Tibial artery (tissue), 4 donors: ENCODE measurements at places on chromosomes 7 and 10.

DNA sequence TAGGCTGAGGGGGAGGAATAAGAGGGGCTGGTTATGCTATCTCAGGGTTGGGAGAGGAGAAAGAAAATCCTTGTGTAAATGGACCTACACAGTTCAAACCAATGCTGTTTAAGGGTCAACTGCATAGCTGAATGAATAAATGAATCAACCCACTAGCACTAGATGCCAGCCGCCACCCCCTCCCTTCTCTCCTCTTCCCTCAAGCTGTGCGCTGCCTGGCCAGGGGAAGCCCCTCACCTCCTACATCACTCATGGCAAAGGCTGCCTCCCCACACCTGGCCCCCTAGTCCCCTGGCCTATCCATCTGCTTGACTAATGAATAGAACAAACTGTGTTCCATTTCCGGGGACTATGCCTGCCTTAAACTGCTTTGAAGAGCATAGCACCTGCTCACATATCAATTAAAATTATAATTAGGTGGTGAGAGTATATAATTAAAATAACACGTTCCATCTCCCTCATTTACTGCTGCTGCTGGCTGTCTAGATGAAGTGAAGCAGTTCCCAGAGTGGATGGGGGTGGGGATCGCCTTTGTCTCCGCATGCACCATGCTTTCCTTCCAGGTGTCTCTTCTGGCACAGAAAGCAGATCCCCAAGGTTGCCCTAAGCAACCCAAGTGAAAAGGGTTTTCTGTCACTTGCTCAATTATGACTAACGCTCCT lies 32.6 kb downstream of the GRID1 start:
- no peaks in the 10 kb centered on the region for H3K27me3 ChIP-seq
- no peaks in the 10 kb centered on the region for H3K4me1 ChIP-seq
- DNase-seq, result no peak
- no peak overlapping the region for H3K4me3 ChIP-seq

DNA sequence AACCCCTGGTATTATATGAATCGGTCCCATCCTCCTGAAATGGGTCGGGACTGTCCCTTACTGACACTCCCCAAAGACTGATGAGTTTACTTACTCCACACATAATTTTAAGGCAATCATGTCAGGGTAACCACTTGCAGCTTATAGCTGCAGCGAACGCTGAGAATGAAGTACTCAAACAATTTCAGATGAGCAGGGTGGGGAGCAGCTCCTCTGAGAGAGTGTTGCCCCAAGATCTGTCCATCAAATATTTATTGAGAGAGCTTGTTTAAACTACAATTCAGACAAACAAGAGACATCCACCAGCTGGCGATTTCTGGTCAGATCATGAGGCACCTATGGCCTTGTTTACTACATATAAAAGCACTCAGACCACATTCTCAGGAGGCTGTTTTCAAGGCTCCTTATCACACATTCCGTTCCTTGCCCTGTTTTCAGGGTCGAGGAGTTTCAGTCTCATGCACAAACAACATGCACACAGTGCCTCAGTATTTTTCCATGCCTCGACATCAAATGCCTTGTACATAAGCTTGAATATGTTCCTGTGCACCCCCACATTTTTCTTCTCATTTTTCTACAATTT lies 80.1 kb downstream of the THSD7A start:
- no peak overlapping the region for H3K27ac ChIP-seq
- H3K27me3 ChIP-seq, result no peaks in the 10 kb centered on the region
- DNase-seq, result no peak
- no peak overlapping the region for H3K4me3 ChIP-seq
- no peaks in the 10 kb centered on the region for H3K4me1 ChIP-seq

GRCh38 chr7:69942573-69942972 lies 344.3 kb downstream of the AUTS2 start:
- no peak overlapping the region for H3K4me3 ChIP-seq
- H3K27ac ChIP-seq, result no peak overlapping the region
- no peaks in the 10 kb centered on the region for H3K27me3 ChIP-seq

DNA sequence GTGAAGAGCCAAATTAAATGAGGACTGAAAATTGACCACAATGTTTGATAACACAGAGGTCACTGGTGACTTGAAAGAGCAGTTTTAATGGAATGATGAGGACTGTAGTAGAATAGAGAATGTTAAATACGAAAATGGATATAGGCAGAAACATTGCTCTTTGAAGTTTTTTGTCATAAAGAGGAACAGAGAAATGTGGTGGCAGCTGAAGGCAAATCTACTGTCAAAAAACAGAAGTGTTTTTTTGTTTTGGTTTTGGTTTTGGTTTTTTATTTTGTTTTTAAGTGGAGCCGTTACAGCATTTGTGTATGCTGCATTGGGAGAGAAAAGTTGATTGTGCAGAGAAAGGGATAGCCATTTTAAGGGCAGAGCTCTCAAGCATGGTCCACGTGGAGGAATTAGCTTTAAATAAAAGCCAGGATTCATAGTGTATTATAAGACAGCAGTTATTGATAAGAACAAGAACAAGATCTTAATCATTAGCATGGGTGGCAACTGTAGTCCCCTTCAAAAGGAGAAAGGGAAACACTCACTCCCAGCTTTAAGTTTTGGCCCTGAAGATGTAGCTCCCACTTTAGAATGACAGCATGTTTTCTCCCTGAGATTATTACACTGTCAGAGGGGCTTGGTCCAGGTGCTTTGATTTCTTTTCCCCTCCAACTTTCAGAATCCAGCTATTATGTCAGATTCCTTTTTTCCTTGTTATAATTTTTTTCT lies 156.7 kb upstream of the BET1 start:
- H3K27ac ChIP-seq, result no peak overlapping the region
- H3K4me1 ChIP-seq, result no peaks in the 10 kb centered on the region
- no peaks in the 10 kb centered on the region for H3K36me3 ChIP-seq
- no peak for DNase-seq
- no peak overlapping the region for H3K4me3 ChIP-seq
- H3K27me3 ChIP-seq, result no peaks in the 10 kb centered on the region

DNA sequence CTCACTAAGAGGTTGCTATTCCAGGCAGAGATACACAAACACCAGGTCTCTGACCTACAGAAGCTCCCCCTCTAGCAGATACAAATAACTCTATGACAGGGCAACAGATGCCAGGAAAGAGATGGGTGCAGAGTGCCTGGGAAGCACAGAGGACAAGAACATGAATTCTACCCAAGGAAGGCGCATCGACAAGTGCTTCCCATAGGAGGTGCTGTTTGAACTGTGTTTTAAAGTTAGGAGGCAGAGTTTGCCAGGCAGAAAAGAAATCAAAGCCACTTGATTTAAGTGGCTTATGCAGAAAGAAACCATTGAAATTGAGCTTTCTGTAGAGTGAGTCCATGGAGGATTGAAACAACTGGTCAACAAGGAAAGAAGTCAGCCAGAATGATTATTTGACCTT lies 35.3 kb upstream of the EGR2 start:
- no peaks in the 10 kb centered on the region for H3K36me3 ChIP-seq
- H3K27me3 ChIP-seq, result no peaks in the 10 kb centered on the region
- H3K4me3 ChIP-seq, result no peak overlapping the region
- DNase-seq, result no peak

DNA sequence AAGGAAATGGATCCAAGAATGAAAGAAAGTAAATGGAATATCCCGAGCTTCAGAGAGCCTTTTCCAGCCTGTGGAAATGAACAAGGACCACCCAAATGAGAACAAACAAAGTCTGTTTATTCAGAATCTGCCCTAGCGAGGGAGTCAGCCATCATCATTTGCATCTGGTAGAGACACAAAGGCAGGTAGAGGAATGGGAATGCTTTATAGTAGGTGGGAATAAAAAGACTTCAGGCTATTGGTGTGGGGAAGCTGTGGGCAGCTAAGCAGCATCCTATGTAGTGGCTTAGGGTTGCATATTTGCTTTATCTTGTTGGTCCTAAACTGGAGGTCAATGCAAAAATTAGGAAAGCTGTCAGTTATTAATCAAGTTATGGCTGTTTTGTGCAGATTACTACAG lies 9.2 kb upstream of the MRLN start:
- no peak for DNase-seq
- no peaks in the 10 kb centered on the region for H3K27me3 ChIP-seq
- no peaks in the 10 kb centered on the region for H3K4me1 ChIP-seq

DNA sequence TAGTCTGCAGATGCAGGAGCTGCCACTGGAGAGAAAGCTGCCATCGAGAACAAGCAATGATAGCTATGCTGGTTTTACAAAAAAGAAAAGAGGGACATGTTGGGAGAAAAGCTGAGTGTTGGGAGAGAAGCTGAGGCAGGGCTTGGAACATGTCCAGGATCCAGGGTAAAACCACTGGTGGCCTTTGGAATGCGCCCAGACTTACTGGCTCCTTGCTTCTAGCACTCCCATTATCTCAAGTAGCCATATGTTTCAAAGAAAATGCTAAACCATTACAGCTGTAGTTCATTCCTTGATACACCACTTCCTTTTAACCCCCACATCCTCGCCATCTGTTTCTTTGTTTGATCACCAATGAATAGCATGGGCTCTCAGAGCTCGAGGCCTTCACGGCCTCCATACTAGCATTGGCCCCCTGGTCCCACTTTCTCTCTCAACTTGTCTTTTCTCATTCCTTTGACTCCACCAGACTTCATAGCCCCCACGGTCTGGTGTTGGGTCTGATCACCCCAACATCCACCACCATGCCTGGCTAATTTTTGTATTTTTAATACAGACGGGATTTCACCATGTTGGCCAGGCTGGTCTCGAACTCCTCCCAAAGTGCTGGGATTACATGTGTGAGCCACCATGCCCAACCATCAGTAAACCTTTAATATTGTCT lies 23.8 kb upstream of the PLAC9 start:
- no peaks in the 10 kb centered on the region for H3K27me3 ChIP-seq
- H3K27ac ChIP-seq, result no peak overlapping the region
- no peak overlapping the region for H3K4me3 ChIP-seq
- H3K4me1 ChIP-seq, result no peaks in the 10 kb centered on the region

GRCh38 chr10:71333129-71333887 lies 14.2 kb downstream of the SLC29A3 start:
- peaks cover 15% of the 10 kb centered on the region for H3K36me3 ChIP-seq
- no peaks in the 10 kb centered on the region for H3K4me1 ChIP-seq
- no peak overlapping the region for H3K27ac ChIP-seq
- H3K4me3 ChIP-seq, result no peak overlapping the region

- DNase-seq, result no peak
- no peaks in the 10 kb centered on the region for H3K4me1 ChIP-seq
- H3K4me3 ChIP-seq, result no peak overlapping the region
- no peaks in the 10 kb centered on the region for H3K27me3 ChIP-seq
- no peak overlapping the region for H3K27ac ChIP-seq
Measured at GRCh38 chr7:13240349-13240748, 552.9 kb downstream of the ARL4A start.

GRCh38 chr10:98589691-98590090 lies 143.0 kb upstream of the HPS1 start:
- no peak overlapping the region for H3K4me3 ChIP-seq
- DNase-seq, result no peak

- DNase-seq, result no peak
- no peak overlapping the region for H3K4me3 ChIP-seq
- H3K36me3 ChIP-seq, result no peaks in the 10 kb centered on the region
- no peaks in the 10 kb centered on the region for H3K27me3 ChIP-seq
- no peaks in the 10 kb centered on the region for H3K4me1 ChIP-seq
Measured at GRCh38 chr7:20064181-20064970, 152.8 kb downstream of the MACC1 start.

- no peak overlapping the region for H3K4me3 ChIP-seq
- H3K4me1 ChIP-seq, result peaks cover 5% of the 10 kb centered on the region
- no peak for DNase-seq
- peak overlapping the region; percentile 57 for H3K27ac ChIP-seq
- H3K27me3 ChIP-seq, result no peaks in the 10 kb centered on the region
Measured at GRCh38 chr10:60185421-60185820, 204.3 kb downstream of the ANK3 start.

- H3K4me3 ChIP-seq, result no peak overlapping the region
- no peaks in the 10 kb centered on the region for H3K36me3 ChIP-seq
- H3K27ac ChIP-seq, result no peak overlapping the region
- DNase-seq, result no peak
- H3K4me1 ChIP-seq, result no peaks in the 10 kb centered on the region
Measured at GRCh38 chr10:3413937-3414666, 241.5 kb upstream of the PITRM1 start.

DNA sequence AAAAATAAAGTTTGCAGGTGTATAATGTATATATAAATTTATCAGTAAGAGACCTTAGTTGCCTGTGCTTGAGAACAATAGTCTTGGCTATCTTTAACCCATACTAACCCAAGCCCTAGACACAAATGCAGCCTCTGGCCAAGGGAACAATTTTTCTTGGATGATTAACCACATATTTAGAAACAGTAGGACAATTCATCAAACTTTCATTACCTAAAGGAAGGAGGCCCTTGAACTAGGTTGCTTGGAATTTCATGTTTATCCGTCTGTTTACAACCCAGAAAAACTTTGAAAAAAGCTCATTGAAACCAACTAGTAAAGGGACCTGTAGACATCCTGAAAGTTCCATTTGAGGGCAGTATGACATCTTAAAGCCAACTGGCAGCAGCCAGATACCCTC lies 8.9 kb upstream of the ERLIN1 start:
- no peak overlapping the region for H3K4me3 ChIP-seq
- H3K27ac ChIP-seq, result no peak overlapping the region
- H3K36me3 ChIP-seq, result peaks cover 95% of the 10 kb centered on the region
- no peaks in the 10 kb centered on the region for H3K27me3 ChIP-seq
- DNase-seq, result no peak

DNA sequence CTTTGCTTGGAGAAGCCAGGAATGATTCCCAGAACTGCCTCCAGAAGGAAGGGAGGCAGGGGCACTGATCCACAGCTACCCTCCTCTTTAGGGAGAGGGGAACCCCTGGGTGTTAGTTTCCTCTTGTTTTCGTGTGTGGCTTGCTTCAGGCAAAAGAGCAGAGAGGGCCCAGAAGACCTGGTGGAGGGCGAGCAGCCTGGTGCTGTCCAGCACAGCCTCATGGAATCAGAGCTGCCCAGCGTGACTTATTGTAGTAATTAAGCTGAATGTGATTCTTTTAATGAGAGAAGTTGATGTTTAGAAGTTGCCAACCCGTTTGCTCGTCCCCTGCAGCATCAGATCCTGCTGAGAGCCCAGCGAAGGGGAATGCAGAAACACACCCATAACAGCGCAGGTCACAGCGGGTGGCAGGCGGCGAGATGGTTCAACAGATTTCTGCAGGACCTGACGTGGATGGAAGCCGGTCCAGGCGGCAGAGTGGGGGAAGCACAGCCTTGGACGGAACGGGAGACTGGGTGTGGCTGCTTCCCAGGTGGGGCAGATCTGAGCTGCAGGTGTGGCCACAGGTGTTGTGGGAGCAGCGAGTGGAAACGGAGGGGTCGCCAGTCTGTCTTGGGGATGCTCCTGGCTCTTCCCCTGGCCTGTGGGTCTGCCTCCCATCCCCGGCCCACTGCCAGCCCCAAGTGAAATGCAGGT lies 53.7 kb upstream of the SHH start:
- H3K4me3 ChIP-seq, result no peak overlapping the region
- no peak overlapping the region for H3K27ac ChIP-seq
- no peaks in the 10 kb centered on the region for H3K36me3 ChIP-seq
- H3K27me3 ChIP-seq, result peaks cover 17% of the 10 kb centered on the region
- DNase-seq, result peak; percentile 54
- H3K4me1 ChIP-seq, result no peaks in the 10 kb centered on the region

GRCh38 chr10:113026679-113027078 lies 76.6 kb downstream of the TCF7L2 start:
- no peak overlapping the region for H3K4me3 ChIP-seq
- no peaks in the 10 kb centered on the region for H3K27me3 ChIP-seq
- no peak for DNase-seq
- no peaks in the 10 kb centered on the region for H3K36me3 ChIP-seq

- no peaks in the 10 kb centered on the region for H3K27me3 ChIP-seq
- H3K27ac ChIP-seq, result no peak overlapping the region
Measured at GRCh38 chr7:111140091-111140865, 49.4 kb downstream of the LRRN3 start.
